Activated CD8-positive, alpha-beta memory T cell treated with anti-CD3 and anti-CD28 coated beads, Interleukin-2, amount 50 U/mL, for 4 hours (primary cell): ENCODE measurements at places on chromosomes 7 and 10.

- DNase-seq, result no peak
Observed at GRCh38 chr7:156464339-156464738, 176.2 kb upstream of the RNF32 start.

- DNase-seq, result no peak
Observed at GRCh38 chr10:77622889-77623291, 14.7 kb downstream of the KCNMA1 start.

DNA sequence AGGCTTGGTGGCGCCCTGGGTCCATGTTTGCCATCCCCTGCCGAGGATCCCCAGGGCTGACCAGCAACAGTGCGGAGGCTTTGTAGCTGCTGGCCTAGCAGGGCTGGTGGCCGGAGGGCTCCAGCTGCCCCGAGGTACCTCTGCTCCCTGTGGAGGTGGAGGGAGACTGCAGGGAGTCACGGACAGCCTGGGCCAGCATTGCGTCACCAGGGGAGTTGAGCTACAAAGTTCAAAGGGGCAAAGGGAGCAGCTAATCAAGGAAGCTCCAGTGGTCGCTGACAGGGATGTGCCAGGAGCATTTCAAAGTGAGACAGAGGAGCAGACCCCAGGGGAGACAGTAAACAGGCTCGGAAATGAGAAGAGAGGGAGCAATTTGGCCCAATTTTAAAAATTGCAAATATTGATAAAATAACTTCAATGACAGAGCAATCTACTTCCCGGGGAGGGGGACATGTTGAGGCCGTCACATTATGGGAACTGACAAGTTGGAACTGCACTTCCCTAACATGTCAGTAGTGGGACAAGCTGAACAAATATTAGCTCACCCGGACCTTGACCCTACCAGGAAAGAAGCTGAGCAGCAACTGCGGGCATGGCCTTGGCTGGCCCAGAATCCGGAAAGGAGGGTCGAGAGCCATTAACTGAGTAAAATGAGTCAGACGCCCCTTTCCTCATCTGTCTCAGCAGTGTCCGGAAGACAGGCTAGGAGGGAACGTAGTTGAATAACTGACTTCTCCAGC is 39.4 kb downstream of the BTBD16 start:
- DNase-seq, result no peak

- no peak for DNase-seq
Observed at GRCh38 chr10:126392469-126392868, 4.2 kb upstream of the ADAM12 start.

GRCh38 chr10:122894261-122894944 is 15.0 kb upstream of the FAM24B start:
- DNase-seq, result no peak

- no peak for DNase-seq
Observed at GRCh38 chr7:2516194-2516555, 3.4 kb upstream of the LFNG start.

- no peak for DNase-seq
Observed at GRCh38 chr10:6956562-6956961, 376.5 kb upstream of the PRKCQ start.

DNA sequence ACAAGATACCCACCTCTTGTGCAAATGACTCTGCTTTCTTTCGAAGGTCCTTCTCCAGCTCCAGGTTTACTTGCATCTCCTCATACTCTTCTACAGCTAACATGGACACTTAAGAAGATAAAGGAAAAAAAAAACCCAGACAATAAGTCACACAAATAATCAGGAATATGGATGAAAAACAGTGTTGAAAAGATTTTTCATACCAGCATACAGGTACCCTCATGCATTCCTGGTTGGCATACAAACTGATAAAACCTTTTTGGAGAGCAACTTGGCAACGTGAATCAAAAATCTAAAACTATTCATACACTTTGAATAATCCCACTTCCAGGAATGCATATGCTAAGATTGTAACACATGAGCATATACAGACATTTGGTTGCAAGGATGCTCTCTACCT is 60.1 kb downstream of the SHTN1 start:
- no peak for DNase-seq

DNA sequence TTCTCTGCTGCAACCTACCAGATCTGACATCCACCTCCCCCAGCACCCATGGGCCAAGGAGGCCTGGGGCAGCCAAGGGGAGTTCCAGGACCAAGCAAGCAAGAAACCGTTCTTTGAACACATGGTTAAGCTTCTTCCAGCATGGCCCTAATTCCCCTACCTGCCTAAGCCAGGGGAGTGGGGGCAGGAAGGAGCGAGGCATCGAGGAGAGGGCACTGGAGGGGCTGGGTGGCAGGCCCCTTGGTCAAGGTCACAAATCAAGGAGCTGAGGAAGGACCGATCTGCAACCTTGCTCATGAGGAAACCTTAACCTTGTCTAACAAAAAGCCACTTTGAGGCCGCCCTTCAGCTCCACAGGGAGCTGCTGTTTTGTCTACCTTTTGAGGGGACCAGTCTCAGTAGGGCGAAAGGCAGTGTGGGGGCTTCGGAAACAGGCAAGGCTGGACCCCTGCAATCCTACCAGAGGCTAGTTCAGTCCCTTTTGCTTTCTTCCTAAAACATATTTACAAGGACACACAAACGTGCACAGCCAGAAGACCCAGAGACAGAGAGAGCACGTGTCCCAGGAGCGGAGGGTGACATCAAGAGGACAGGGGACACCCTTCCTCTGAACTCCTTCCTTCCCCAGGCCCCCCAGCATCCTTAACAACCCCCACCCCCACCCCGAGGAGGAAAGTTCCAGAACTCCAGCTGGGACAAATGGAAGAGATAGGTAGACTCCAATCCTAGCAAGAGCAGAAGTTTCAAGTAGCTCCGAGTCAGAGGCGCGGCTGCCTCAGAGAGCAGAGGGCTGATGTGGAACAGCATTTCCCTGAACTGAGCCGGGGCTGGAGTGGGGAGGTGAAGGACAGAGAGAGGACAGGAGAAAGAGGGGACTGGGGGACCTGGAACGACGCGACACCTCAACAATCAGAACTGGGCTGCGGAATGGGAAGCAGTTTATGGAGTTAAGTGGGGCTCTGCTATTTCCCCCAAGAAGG is 28.2 kb downstream of the SPOCK2 start:
- no peak for DNase-seq

DNA sequence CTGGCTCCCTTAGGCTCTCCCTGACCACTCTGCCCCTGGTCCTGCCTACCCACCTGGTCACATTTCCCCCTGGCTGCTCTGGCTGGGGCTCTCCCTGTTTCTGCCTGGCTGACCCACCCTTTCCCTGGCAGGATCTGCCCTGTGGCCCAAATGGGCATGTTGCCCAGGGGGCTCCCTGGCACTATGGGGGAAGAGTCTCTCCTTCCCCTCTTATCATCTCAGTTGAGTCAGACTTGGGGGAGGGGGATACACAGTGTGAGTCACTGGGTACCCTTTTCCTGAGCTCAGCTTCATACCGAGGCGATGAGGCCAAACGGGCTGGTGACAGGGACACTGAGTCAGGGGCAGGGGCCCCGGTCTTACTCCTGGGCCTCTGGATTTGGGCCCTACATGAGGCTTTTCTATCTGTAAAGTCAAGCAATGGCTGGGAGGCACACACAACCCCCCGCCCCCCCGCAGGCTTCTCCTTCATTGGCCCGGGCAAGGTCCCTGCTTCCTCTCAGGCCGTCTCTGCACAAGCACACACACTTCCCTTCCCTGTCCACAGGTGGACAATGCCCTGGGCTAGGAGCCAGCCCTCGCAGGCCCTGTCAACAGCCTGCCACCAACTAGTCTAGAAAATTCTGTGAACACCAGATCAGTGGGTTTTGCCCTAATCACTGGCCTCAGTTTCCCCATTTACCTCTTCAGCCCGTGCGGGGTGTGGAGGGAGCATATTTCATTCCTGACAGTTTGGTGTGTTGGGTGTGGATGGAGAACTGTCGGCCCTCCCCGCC is 627 bp upstream of the FLNC start:
- DNase-seq, result no peak

DNA sequence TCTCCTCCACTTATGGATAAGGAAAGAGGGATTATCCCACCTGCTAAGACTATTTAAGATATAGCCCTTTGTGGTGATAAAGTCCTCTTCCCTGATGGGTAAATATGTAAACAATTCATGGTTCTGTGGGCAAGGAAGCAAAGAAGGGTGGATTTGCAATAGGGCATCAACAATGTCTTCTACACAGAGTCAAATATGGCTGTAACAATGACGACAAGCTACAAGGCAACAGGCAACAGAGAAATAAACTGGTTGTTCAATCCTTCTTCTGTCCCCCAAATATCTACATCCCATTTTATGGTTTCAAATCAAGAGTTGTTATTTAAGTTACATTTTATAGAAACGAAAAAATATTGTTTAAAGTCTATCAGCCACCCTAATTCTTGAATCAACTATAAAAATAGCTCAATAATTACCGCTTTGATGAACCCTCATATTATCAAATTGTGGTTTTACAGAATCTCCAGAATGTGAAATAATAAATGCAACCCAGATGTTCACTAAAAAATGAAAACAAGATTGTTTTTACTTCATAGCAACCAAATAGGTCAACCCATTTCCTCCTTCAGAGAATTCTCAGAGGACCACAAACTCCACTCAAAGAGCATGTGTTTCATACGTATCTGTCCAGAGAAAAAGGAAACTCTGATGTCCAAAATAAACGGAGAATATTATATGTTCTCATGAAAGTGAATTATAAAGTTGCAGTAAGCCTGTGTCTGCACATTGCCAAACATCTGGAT is 13.8 kb downstream of the CYTH3 start:
- DNase-seq, result no peak

DNA sequence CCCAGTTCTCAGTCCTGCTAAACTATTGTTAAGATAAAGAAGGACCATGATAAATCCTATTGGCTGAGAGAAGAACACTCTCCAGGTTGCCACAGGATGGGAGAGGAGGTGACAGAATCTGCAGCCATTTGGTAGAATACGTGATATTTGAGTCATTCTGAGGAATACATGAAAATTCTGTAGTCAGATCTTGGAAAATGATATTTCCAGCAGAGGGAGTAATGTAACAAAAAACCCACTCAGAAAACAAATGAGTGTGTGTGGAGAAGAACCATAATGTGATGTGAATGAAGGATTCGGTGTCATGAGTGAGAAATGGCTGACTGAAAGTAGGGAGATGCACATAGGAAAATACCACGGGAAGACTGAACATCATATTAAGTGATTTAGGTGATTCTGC is 128.5 kb upstream of the PFKP start:
- no peak for DNase-seq

DNA sequence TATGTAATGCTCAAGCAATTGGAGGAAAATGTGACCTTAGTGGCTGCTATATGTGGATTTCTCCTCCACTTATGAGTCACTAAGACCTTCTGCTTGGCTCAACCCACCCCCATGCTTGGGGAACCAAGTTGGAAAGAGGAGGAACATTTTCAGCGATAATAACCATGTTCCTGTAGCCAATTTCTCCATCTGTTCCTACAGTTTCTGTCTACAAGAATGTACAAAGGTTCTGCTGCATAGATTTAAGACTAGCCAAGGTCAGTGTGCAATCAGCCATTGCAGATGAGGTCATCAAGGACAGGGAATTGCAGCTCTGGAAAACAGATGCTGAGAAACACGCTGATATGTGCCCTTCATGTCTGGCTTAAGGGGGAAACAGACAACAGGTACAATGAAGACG is 5.6 kb upstream of the NRCAM start:
- DNase-seq, result no peak

GRCh38 chr10:77844713-77845445 is 81.7 kb downstream of the DLG5 start:
- no peak for DNase-seq

DNA sequence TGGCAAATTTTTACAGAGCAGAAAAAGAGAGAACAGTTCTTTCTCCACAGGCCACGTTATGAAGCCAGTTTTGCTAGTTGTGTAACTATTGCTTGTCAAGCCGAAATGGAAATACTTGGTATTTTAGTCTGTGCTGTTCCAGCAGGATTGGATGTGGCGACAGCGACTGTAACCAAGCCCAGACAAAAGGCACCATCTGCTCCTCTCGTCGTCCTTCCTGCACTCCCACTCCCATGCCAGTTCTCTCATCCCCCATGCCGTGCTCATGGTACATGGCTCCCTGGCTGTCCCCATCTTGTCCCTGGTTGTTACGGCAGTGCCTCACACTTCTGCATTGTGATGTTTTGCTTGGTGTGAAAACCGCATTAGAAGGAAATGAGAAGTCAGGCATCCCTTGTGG is 185.7 kb upstream of the FZD8 start:
- DNase-seq, result no peak

DNA sequence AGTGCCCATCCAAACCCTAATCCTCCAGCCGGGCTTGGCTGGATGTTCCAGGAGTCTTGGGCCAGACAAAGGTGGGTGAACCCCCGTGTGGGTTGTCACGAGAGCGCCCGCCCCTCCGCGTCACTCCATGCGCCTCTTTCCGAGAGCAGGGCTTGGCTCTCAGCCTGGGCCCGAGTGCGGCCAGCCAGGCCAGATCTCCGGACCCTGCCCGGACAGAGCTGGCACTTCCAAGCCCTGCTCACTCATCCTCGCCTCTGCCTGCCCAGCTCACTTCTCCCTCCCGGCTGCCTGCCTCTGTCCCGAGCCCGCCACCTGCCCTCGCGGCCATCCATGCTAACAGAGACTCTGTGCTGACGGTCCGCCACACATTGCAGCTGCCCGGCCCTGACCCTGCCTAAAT is 34.6 kb downstream of the AGAP3 start:
- no peak for DNase-seq

DNA sequence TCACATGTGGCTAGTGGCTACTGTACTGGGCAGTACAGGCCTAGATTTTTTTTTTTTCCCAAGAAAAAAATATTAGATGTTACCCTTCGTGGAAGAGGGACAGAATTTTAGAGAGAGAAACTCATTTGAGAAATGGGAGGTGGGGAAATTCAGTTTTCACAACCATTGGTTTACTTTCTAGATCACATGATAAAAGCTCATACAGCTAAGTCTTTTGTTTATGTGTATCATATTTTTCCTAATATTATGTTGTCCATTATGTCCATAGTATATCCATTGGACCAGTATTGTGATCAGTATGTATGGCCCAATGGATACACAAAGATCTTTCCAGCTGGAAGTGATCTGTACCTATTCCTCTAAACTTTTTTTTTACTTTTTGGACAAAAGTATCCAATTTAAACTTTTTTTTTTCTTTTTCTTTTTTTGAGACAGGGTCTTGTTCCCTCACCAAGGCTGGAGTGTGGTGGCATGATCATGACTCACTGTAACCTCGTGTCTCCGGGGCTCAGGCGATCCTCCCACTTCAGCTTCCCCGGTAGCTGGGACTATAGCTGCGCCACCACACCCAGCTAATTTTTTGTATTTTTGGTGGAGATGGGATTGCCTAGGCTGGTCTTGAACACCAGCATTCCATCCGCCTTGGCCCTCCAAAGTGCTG is 4.1 kb downstream of the CALU start:
- DNase-seq, result no peak

GRCh38 chr7:140635816-140636215 is 4.8 kb downstream of the DENND2A start:
- DNase-seq, result no peak
